Endothelial cell (in vitro differentiated cells): ENCODE measurements at places on chromosomes 3 and 15.

- H3K4me1 ChIP-seq, result peaks cover 11% of the 10 kb centered on the region
- no peak overlapping the region for H3K4me3 ChIP-seq
- no peak for DNase-seq
- H3K27ac ChIP-seq, result no peak overlapping the region
- peaks cover 3% of the 10 kb centered on the region for H3K27me3 ChIP-seq
Measured at GRCh38 chr15:59283717-59284391, 77.2 kb downstream of the LDHAL6B start.

GRCh38 chr3:190224863-190225692 is 97.2 kb downstream of the CLDN1 start:
- H3K36me3 ChIP-seq, result no peaks in the 10 kb centered on the region
- no peak for DNase-seq
- no peak overlapping the region for H3K4me3 ChIP-seq
- peaks cover 4% of the 10 kb centered on the region for H3K4me1 ChIP-seq
- H3K27me3 ChIP-seq, result no peaks in the 10 kb centered on the region

- H3K4me3 ChIP-seq, result no peak overlapping the region
- peaks cover 4% of the 10 kb centered on the region for H3K36me3 ChIP-seq
- H3K4me1 ChIP-seq, result peaks cover 3% of the 10 kb centered on the region
- H3K27me3 ChIP-seq, result peaks cover 1% of the 10 kb centered on the region
- no peak overlapping the region for H3K27ac ChIP-seq
- DNase-seq, result no peak
Measured at GRCh38 chr15:65819563-65819960, 27.5 kb upstream of the DENND4A start.

GRCh38 chr15:19899021-19899824 is 642.4 kb downstream of the GOLGA6L6 start:
- no peak overlapping the region for H3K4me3 ChIP-seq
- peaks cover 11% of the 10 kb centered on the region for H3K36me3 ChIP-seq
- peaks cover 8% of the 10 kb centered on the region for H3K27me3 ChIP-seq
- DNase-seq, result no peak
- no peaks in the 10 kb centered on the region for H3K4me1 ChIP-seq

- no peaks in the 10 kb centered on the region for H3K27me3 ChIP-seq
- H3K27ac ChIP-seq, result no peak overlapping the region
- H3K4me3 ChIP-seq, result no peak overlapping the region
- H3K36me3 ChIP-seq, result peaks cover 4% of the 10 kb centered on the region
- no peak for DNase-seq
Measured at GRCh38 chr3:182909318-182910040, 70.9 kb downstream of the DCUN1D1 start.
